ENCODE measurements at places on chromosomes 4 and X.
A peak's percentile ranks its signal among the peaks of the same experiment; 100 is the strongest.

GRCh38 chrX:29851857-29852605 is 363.3 kb upstream of the MAGEB2 start:
- DNase-seq, result no peak

GRCh38 chrX:150508451-150509367 is 59.7 kb upstream of the MTM1 start:
- no peak for DNase-seq

GRCh38 chr4:139794158-139794954 is 128.7 kb downstream of the MGST2 start:
- no peak for DNase-seq

- peak; percentile 82 for DNase-seq
Measured at GRCh38 chr4:88143504-88143903, 14.9 kb downstream of the ABCG2 start.

- no peak for DNase-seq
Measured at GRCh38 chr4:127421437-127421836, 211.3 kb upstream of the INTU start.

DNA sequence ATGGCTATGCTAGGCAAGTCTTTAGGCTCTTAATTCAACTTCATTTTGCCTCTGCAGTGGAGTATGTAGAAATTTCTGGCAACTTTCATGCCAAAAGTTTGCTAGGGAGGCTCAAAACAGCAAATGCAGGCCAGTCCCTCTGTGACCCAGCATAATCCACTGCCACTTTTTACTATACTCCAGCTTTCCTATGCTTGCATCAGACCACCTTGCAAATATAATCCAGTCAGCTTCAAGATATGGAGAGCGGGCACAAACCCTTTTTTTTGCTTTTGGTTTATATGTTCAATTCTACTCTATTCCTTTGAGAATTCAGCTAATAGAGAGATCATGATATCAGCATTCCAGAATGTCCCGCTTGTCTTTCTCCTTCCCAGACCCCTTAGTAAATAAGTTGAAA is 192.0 kb upstream of the PABPC4L start:
- no peak for DNase-seq

GRCh38 chr4:153227469-153228075 is 23.3 kb downstream of the TRIM2 start:
- DNase-seq, result no peak

- DNase-seq, result no peak
Measured at GRCh38 chrX:65488495-65488894, 46.1 kb downstream of the LAS1L start.

- DNase-seq, result no peak
Measured at GRCh38 chr4:158176776-158177175, 4.0 kb upstream of the GASK1B start.
